ENCODE measurements at places on chromosomes 3 and 15. TPM values are rescaled to one million over a fixed set of nuclear protein-coding genes. Genes with fewer than 3 reads are reported as not detected.

DNA sequence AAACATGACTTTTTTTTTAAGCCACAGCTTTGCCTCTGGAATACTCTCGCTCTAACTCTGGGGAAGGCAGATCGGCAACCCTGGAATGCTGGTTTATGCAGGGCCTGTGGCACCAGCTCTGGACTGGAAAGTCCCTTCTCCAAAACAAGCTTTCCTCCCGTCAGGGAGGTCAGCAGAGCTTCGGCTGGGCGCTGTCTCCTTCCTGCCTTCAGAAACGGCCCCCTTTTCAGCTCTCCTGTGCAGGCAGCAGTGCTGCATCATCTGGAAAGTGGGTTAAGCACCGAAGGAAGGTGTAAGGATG lies 42.7 kb upstream of the SKOR1 start:
- H3K4me1 ChIP-seq: no peaks in the 10 kb centered on the region
- no peak overlapping the region for H3K4me3 ChIP-seq
- no peak overlapping the region for H3K27ac ChIP-seq
- H3K36me3 ChIP-seq: no peaks in the 10 kb centered on the region
- no peak for DNase-seq

DNA sequence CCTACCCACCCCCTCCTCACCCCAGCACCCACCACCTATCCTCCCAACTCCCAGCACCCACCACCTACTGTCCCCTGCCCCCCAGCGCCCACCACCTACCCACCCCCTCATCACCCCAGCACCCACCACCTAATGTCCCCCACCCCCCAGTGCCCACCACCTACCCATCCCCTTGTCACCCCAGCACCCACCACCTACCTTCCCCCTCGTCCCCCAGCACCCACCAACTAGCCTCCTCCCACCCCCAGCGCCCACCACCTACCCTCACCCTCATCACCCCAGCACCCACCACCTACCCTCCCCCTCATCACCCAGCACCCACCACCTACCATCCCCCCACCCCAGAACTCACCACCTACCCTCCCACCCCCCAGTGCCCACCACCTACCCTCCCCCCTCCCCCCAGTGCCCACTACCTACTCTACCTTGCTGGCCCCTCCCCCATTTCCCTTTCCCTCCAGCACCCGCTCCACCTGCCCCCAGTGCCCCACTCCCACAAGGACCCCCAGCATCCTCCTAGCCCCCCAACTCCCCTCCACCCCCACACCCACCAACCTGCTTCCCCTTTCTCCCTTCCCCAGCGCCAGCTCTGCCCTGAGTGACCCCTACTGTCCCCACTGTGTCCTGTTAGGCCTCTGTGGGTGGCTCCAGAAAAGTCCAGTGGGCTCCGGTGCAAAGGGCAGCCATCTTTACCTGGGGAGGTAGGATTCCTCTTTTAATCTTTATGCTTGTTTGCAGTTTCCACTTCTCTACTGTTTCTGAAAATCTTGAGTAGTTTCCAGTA lies 1.2 kb downstream of the UROC1 start:
- 0 out of 2 replicates have a peak, but pooled peaks cover 8% of the 10 kb centered on the region for H3K27me3 ChIP-seq
- H3K4me3 ChIP-seq: no peak overlapping the region
- no peaks in the 10 kb centered on the region for H3K36me3 ChIP-seq
- no peak overlapping the region for H3K27ac ChIP-seq

- peak; percentile 53 for DNase-seq
- H3K27me3 ChIP-seq: 0 out of 2 replicates have a peak, but pooled peaks cover 5% of the 10 kb centered on the region
- no peaks in the 10 kb centered on the region for H3K36me3 ChIP-seq
- no peak overlapping the region for H3K4me3 ChIP-seq
- H3K27ac ChIP-seq: no peak overlapping the region
These were observed 458.1 kb downstream of the DIPK2A start for GRCh38 chr3:144429719-144430121.

Gene TMEM89
- polyA plus RNA-seq: not detected

- H3K27me3 ChIP-seq: no peaks in the 10 kb centered on the region
- peak within 1 kb of the TSS; percentile 92 for H3K4me3 ChIP-seq
- peak; percentile 96 for DNase-seq
- peaks cover 17% of the 10 kb centered on the region for H3K4me1 ChIP-seq
- H3K27ac ChIP-seq: peak within 1 kb of the TSS; percentile 83
- H3K36me3 ChIP-seq: peaks cover 6% of the 10 kb centered on the region
These were observed at the start of the genes LRRC49 and THAP10 for GRCh38 chr15:70892002-70892911. TSS of gene LRRC49 (plus strand) at chr15:70892826. CDS start at chr15:70892895, 69 bp downstream. TSS of gene THAP10 (minus strand) at chr15:70892433. CDS start at chr15:70892272, 161 bp downstream.

DNA sequence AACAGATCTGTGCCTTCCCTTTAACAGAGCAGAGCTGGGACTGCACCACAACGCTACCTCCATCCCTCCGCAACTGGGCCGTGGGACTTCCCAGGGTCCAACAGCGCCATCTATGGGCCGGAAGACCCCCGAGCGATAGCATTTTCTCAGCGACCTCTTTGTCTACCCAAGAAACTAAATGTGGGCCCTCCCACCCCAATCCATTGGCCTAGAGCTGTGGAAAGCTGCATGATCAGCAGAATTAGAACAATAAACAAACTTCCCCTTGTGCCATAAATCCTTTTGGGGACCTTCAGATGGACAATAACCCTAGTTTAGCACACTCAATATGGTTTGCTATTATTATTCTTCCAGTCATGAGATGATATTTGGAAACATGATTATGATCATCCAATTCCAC lies 74.8 kb upstream of the NTRK3 start:
- peaks cover 22% of the 10 kb centered on the region for H3K4me1 ChIP-seq
- H3K27ac ChIP-seq: no peak overlapping the region
- no peaks in the 10 kb centered on the region for H3K36me3 ChIP-seq
- H3K27me3 ChIP-seq: no peaks in the 10 kb centered on the region
- DNase-seq: peak; percentile 60
- no peak overlapping the region for H3K4me3 ChIP-seq

Gene SLC9A9
- polyA plus RNA-seq: 2.8 TPM

GRCh38 chr3:175308097-175308496 lies 449.0 kb downstream of the NAALADL2 start:
- H3K4me1 ChIP-seq: no peaks in the 10 kb centered on the region
- no peaks in the 10 kb centered on the region for H3K27me3 ChIP-seq
- no peak overlapping the region for H3K4me3 ChIP-seq
- H3K27ac ChIP-seq: no peak overlapping the region
- no peaks in the 10 kb centered on the region for H3K36me3 ChIP-seq

DNA sequence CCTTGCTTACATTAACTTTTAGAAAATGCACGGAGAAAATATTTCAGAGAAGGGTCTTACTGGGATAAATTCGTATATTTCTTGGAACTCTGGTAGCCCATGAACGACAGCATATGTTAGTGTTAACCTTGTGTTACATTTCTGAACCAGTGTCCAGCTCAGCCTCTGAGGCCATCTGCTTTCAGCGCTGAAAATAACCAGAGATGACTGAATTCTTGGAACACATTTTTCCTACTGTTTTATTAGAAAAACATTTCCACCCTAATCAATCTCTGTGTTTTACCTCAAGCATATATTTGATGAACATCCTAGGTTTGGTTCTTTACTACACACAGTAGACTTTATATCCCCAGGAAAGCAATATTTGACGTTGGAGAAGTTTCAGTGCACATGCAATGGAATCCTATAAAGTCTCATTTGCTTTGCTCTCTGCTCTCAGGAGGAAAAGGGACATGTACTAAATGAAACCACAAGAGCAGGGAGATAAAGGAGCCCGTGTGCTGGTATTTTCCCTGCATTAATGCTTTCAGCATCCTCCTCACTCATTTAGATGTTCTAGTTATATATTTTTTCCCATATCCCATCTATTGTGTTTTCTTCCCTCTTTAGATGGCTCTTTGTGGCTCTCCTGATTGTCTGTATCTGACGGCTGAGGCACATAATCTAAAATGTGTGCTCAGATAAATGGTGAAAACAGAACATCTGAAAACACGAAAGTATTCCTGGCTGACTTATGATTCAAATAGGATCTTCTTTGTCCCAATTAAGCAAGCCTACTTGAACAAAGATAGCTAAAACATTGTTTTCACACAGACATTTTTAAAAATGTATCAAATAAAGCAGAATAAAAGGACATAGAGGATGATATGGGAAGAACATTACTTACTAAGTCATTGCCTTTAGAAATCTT lies 151.7 kb upstream of the KCNMB2 start:
- H3K36me3 ChIP-seq: no peaks in the 10 kb centered on the region
- no peak overlapping the region for H3K4me3 ChIP-seq
- peaks cover 43% of the 10 kb centered on the region for H3K4me1 ChIP-seq
- H3K27me3 ChIP-seq: no peaks in the 10 kb centered on the region
- H3K27ac ChIP-seq: no peak overlapping the region

Gene XIRP1
- not detected for polyA plus RNA-seq

GRCh38 chr3:149967086-149967685 lies 3.5 kb downstream of the PFN2 start:
- DNase-seq: peak; percentile 69
- H3K36me3 ChIP-seq: peaks cover 24% of the 10 kb centered on the region
- H3K27ac ChIP-seq: 0 out of 2 replicates have a peak overlapping the region, but pooled peaks have one; percentile 10
- peak overlapping the region; percentile 92 for H3K4me3 ChIP-seq
- H3K4me1 ChIP-seq: peaks cover 46% of the 10 kb centered on the region
- no peaks in the 10 kb centered on the region for H3K27me3 ChIP-seq

- no peak for DNase-seq
- 0 out of 2 replicates have a peak, but pooled peaks cover 4% of the 10 kb centered on the region for H3K27me3 ChIP-seq
- H3K27ac ChIP-seq: no peak overlapping the region
- H3K4me3 ChIP-seq: no peak overlapping the region
These were observed 97.5 kb downstream of the CHDH start for GRCh38 chr3:53748512-53749271.

GRCh38 chr3:159513867-159514380 lies 474.7 kb upstream of the IL12A start:
- H3K27me3 ChIP-seq: no peaks in the 10 kb centered on the region
- H3K4me1 ChIP-seq: peaks cover 8% of the 10 kb centered on the region
- H3K4me3 ChIP-seq: no peak overlapping the region
- peak; percentile 68 for DNase-seq
- no peaks in the 10 kb centered on the region for H3K36me3 ChIP-seq
- H3K27ac ChIP-seq: peak overlapping the region; percentile 29

DNA sequence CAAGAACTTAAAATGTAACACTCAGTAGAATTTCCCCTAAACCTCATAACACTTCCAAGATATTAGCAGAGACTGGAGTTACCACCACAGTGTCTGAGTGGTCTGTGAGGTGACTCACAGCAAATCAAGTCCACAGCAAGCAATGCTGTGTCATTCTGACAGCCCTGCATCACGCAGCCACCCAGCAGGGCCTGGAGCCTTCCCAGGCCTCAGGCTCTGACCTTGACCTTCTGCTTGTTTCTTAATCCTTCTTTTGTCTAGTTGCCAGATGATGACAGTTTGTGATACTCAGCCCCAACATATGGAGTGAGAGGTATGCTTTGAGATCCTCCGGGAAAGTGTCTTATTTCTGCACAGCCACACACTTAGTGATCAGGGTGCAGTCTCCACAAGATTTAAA lies 82.5 kb downstream of the TOP2B start:
- no peak overlapping the region for H3K4me3 ChIP-seq
- H3K4me1 ChIP-seq: no peaks in the 10 kb centered on the region
- peak; percentile 51 for DNase-seq
- H3K27ac ChIP-seq: no peak overlapping the region
- no peaks in the 10 kb centered on the region for H3K36me3 ChIP-seq

DNA sequence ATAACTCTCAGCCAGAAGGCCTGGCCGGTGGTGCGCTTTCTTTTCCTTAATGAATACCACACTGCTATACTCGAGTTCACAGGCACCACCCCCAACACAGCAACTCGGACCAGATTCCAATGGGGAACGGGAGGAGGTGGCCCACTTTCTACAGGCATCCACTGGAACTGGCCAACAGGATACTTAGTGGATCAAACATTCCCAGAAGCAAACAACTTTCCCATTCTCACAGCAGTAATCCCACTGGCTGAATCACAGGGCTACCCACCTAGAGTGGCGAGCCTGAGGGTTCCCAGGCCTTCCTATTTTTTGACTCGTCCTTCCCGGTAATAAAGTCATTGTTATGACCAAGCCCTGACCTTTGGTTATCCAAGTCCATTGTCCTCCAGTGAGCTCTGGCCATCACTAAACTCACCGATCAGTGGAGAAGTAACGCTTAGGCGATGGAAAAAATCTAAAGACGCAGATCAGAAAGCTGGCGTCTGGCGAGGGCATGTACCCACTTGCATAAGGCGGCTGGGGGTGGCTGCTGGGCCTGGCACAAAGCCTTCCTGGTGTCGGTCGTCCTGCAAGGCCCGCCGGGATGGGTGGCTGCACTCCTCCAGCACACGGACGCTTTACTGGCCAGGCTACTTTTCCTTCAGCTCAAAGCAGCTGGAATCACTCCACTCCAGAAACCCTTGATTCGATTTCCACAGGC lies 1.2 kb downstream of the EOGT start:
- H3K4me3 ChIP-seq: peak overlapping the region; percentile 81
- peak overlapping the region; percentile 95 for H3K27ac ChIP-seq
- H3K4me1 ChIP-seq: peaks cover 52% of the 10 kb centered on the region
- peak; percentile 81 for DNase-seq

DNA sequence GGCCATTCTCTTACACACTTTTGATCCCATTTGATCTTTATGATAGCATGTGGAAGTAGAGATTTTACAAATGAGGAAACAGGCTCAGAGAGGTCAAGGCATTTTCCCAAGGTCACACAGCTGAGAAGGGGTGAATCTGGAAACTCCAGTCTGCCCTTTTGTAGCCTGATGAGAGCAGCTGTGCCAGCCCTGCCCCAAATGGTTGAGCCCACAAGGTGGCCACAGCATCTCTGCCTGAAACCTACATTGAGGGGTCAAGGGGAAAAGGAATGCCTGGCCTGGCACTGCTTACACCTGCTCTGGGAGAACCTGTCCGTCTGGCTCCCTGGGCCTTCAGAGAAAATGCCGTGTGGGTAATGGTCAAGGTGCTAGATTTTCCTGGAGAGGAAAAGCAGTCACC lies 200.2 kb upstream of the LINGO1 start:
- peaks cover 40% of the 10 kb centered on the region for H3K27me3 ChIP-seq
- H3K4me1 ChIP-seq: peaks cover 9% of the 10 kb centered on the region
- DNase-seq: no peak
- H3K27ac ChIP-seq: no peak overlapping the region
- H3K4me3 ChIP-seq: no peak overlapping the region
